ENCODE measurements at places on chromosomes 13 and 19.

- DNase-seq, result no peak
Observed at GRCh38 chr13:36850790-36851438, 31.9 kb downstream of the RFXAP start.

DNA sequence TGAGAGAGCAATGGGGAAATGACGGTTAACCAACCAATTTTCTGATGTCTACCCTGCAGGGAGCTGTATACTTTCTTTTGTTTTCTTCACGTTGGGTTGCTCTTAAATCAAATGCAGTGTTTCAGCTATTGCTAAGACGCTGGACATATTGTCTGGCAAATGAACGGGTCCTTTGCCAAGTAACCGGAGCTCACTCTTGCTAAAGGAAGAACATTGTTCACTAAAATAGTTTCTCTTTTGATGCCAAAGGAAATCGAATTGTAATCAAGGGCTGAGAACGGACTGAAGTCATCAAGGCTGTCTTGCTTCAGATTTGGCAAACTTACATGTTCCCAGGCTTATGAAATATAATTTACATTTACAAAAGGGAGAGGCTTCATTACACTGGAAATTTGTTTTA is 142.3 kb upstream of the ARGLU1 start:
- DNase-seq, result no peak

DNA sequence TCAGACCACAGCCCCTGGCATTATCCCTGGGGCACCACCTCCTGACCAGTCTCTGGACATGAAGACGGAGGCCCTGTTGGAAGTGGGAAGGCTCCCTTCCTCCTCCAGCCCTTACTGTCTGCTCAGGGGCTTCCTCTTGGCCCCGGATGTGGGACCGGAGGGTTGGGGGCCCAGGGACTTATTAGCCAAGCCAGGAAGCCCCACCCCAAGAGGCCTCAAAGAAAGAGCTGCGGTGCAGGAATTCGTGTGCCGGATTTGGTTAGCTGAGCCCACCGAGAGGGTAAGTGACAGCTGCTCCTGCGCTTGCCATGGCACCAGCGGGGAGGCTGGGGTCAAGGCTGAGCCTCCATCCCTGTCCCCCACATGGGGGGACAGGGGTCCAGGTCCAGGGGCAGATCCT is at the start of gene RETN:
RETN (plus strand) TSS at position 208 of the 400 bp plus-strand sequence. CDS start 278 bp downstream, outside the sequence.
- DNase-seq, result no peak

DNA sequence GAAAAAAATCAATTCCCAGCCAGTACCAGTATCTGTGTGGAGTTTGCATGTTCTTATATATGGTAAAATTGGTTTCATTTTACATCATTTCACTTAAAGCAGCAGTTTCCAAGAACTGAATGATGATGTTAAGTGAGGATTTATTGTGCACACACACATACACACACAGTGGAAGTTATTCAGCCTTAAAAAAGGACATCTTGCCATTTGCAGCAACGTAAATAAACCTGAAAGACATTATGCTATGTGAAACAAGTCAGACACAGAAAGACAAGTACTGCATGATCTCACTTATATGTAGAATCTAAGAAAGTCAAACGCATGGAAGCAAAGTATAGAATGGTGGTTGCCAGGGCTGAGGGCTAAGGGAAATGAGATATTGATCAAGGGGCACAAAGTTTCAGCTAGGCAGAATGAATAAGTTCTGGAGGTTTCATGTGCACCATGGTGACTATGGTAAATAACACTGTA is 5.3 kb downstream of the SIGLECL1 start:
- DNase-seq, result no peak

DNA sequence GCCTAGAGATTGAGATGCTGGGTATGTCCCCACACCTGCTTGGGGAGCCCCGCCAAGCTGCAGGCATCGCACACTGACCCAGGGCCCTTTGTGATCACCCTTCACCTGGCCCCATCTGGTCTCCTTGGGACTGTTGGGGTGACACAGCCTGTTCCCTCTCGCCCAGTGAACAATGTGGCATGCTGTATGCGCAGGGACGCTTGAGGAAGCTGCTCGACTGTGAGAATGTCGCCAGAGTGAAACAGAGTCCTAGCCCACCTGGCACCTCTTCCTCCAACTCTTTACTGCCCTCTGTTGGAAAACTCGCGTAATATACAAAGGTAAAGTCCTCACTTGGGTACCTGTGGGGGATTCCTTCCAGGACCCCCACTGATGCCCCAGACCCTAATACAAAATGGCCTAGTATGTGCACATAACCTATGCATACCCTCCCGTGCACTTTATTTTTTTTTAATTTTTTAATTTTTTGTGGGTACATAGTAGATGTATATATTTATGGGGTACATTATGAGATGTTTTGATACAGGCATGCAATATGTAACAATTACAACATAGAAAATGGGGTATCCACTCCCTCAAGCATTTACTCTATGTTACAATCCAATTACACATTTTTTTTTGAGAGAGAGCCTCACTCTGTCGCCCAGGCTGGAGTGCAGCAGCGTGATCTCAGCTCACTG is 9.0 kb downstream of the BLOC1S3 start:
- DNase-seq, result no peak

DNA sequence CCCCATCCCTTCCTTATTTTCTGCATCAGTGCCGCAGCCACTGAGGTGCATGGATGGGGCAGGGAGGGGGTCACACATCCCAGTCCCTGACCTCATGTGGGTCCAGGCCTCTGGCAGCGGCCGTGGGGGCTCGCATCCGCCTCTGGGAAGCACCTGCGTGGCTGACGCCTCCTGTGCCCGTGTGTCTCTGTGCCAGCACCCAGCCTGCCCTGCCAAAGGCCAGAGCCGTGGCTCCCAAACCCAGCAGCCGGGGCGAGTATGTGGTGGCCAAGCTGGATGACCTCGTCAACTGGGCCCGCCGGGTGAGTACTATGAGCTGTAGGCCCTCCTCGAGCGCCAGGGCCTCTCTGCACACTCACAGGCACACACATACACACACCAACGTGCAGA is 4.9 kb downstream of the NDUFS7 start:
- DNase-seq, result no peak

- no peak for DNase-seq
Observed at GRCh38 chr19:4088975-4089374, 22.3 kb upstream of the ZBTB7A start.

- DNase-seq, result no peak
Observed at GRCh38 chr13:42119875-42120274, 71.4 kb downstream of the DGKH start.

GRCh38 chr13:110944121-110944967 is 29.5 kb upstream of the ANKRD10 start:
- no peak for DNase-seq

GRCh38 chr19:1503089-1503924 is 9.5 kb downstream of the ADAMTSL5 start:
- no peak for DNase-seq

- DNase-seq, result no peak
Observed at GRCh38 chr19:29266001-29266400, 53.0 kb upstream of the UQCRFS1 start.

DNA sequence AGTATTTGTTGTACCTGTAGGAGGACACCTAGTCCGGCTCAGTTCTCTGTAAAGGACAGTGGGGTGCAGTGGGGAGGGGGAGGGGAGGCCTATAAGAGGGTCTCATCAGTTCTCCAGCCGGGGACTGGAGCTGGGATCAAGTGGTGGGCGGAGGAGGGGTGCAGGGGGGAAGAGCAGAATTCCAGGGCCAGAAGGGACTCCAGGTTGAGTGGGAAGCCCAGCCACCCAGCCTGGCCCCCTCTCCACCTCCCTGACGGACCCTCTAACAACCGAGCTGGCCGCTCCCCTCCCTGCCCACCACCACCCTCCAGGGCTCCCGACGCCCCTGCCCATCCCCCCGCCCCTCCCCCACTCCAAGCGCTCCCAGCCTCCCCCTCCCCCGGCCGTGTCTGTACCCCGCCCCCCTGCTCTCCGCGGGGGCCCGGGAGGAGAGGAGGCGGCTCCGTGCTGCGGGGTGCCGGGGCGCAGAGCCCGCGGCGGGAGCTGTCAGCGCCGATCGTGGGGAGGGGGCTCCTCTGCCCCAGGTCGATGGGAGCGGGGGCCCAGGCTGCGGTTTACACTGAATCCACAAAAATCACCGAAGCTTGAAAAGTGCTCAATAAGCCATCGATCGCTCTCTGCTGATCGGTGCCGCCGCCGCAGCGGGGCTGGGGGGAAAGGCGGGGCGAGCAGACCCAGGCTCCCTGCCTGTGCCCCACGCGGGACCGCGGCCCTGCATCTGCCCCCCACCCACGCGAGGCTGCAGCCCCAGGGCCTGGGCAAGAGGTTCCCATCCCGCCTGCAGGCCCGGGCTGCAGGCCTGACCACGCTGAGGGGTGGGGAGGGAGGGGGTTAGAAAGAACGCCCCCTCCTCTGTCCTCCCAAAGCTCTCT is 34.6 kb upstream of the ONECUT3 start:
- no peak for DNase-seq

DNA sequence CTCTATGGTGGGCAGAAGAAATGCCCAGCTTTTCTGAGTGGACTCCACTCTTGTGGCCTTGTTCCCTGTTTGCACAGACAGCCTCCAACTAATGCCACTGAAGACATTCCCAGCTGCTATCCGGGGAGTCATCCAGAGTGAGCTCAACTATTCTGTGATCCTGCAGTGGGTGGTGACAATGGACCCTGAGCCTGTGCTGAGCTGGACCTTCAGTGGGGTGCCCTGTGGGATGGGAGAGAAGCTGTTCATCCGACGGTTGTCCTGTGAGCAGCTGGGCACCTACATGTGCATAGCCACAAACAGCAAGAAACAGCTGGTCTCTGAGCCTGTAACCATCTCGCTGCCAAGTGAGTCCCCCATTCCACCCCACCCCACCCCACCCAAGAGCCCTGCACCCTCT is 10.3 kb downstream of the IGSF23 start:
- no peak for DNase-seq

GRCh38 chr13:20241593-20241992 is 9.5 kb upstream of the GJB6 start:
- no peak for DNase-seq

DNA sequence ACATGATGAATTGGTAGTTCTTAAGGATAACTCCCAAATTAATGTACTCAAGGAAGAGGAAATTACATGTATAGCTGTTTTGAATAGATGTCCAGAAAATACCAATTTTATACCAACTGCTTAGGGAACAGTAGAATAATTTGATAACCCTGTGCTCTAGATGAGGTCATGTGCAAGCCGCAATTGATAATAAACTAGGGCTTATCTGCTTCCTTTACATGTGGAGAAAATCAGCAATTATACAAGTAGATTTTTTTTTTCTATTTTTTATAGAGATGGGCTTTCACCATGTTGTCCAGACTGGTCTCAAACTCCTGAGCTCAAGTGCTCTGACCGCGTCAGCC is 9.3 kb downstream of the TPT1 start:
- no peak for DNase-seq

GRCh38 chr13:106104281-106104901 is 431.1 kb downstream of the EFNB2 start:
- no peak for DNase-seq

DNA sequence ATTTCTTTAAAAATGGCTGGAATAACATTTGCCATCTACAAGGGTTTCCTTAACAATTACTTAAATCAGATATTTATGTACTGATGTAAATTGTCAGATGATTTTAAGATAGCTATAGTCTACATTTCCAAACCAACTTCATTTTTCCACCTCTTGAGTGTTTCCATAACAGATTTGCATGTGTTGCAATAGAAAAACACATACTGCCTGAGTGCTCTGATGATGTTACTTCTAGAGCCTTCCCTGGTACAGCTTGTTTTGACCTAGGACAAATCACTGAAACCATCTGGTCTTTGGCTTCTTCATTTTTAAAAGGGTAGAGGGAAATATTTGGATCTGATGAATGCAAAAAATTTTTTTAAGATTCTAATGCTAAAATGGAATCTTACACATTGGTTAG is 245.9 kb downstream of the PCDH9 start:
- no peak for DNase-seq

DNA sequence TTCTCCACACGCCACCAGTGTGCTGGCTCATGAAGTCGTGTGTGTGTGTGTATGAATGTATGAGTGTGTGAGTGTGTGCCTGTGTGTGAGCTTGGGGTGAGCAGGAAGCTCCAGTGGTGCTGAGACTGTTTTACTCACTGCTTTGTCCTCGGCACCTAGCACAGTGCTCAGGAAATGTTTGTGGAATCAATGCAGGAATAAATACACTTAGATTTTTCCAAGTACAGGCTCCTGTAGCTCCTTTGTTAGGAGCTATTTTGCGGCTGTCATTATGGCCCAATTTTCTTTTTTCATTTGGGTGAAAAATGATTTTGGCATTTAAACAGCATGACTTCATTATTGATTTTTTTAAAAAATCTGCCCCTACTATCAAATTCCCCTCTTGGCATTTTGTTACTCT is 193.5 kb upstream of the KL start:
- DNase-seq, result no peak

DNA sequence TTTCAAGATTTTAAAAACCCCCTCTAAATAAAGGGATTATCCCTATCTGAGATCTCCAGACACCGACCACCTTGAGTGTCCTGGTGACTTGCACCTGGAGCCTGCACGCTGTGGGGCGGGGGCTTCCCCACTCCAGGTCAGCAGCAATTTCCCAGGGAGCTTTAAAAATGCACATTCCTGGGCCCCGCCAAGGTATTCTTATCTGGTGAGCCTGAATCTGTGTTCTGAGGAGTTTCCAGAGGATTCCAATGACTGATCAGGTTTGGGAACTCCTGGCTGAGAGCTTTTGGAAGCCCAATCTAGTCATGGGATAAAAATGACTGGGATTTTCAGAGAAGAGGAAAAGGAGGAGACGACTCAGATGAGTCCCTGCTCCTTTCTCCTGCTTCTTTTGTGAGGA is 66.1 kb downstream of the FGF9 start:
- DNase-seq, result no peak

- DNase-seq, result no peak
Observed at GRCh38 chr13:98706446-98707110, 45.9 kb downstream of the SLC15A1 start.

DNA sequence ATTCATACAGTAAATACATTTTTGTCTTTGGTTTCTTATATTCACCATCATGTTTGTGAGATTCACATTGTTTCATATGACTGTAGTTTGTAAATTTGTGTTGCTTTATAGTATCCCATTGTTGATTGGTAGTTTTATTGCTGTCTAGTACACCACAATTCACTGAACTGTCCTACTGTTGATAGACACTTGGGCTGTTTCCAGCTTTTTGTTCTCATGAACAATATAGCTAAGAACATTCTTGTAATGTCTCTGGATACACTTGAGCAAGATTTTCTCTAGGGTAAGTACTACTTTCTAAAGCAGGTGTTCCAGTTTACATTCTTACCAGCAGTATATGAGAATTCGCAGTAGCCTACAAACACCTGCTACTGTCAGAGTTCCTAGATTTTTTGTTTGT is 37.8 kb downstream of the SKA3 start:
- DNase-seq, result no peak

GRCh38 chr13:101486708-101487437 is 34.4 kb downstream of the ITGBL1 start:
- no peak for DNase-seq

- DNase-seq, result no peak
Observed at GRCh38 chr13:113794086-113794485, 35.1 kb downstream of the TMEM255B start.

GRCh38 chr13:31115616-31116015 is 46.1 kb downstream of the HSPH1 start:
- no peak for DNase-seq

Measured in NCI-H1436 treated with DMSO at 0.1 percent for 48 hours (cell line).